ENCODE measurements at places on chromosomes 1 and 21.

- no peak for DNase-seq
Measured at GRCh38 chr1:90339811-90340210, 344.9 kb downstream of the ZNF326 start.

GRCh38 chr1:93483200-93483599 lies 35.3 kb downstream of the FNBP1L start:
- no peak for DNase-seq

- no peak for DNase-seq
Measured at GRCh38 chr1:14292520-14292919, 306.0 kb upstream of the KAZN start.

- no peak for DNase-seq
Measured at GRCh38 chr1:205926213-205926612, 17.0 kb downstream of the SLC26A9 start.

DNA sequence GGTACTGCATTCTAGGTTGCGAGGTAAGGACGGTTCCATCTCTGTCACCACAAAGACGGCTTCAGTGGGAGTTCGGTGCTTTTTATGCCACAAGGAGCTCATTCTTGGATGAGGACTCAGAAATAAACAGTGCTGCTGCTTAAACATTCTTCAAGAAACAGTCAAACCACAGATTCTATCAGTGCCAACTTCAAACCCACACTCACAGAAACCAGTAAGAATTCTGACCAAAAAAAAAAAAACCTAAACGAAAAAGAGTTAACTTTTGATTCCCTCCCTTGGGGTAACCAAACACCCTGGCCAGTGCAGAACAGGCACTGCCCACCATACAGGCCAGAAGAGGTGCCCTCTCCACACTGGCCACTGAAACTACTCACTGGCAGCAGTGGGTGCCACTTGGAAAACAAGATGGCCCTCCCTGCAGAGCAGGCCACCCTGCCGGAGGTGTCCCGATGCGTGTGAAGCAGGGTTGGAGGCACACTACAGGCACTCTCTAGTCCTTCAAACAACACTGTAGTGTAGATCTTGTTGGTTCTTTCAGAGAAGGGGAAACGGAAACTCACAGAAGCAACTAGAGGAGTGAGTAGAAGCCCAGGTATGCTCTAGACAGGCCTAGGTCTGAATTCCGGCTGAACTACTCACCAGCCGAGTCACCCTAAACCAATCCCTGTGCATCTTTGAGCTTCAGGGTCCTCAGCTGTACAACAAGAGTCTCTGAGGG lies 87.3 kb upstream of the TLR5 start:
- no peak for DNase-seq

DNA sequence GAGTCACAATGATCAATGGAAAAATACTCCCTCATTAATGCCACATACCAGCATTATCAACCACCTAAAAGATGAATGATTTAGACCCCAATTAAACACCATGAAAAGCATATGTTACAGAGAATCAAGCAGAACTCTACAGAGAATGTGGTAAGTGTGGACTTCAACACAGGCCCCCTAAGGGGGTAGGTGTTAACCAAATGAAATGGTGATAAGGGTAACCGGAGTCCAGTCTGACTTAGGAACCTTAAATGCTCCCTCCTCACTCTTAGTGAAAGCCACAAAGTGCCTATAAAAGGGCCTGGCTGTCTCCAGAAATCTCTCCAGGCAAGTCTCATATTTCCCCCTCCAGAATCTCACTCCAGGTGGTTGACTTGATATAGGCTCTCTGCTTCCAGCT lies 149.2 kb upstream of the FOXD3 start:
- DNase-seq = no peak

GRCh38 chr1:196148367-196148970 lies 459.8 kb downstream of the KCNT2 start:
- DNase-seq = no peak

All from NCI-H2171 (cell line).